ENCODE measurements at places on chromosomes 1 and 21. TPM values are rescaled to one million over a fixed set of nuclear protein-coding genes. Genes with fewer than 3 reads are reported as not detected.

DNA sequence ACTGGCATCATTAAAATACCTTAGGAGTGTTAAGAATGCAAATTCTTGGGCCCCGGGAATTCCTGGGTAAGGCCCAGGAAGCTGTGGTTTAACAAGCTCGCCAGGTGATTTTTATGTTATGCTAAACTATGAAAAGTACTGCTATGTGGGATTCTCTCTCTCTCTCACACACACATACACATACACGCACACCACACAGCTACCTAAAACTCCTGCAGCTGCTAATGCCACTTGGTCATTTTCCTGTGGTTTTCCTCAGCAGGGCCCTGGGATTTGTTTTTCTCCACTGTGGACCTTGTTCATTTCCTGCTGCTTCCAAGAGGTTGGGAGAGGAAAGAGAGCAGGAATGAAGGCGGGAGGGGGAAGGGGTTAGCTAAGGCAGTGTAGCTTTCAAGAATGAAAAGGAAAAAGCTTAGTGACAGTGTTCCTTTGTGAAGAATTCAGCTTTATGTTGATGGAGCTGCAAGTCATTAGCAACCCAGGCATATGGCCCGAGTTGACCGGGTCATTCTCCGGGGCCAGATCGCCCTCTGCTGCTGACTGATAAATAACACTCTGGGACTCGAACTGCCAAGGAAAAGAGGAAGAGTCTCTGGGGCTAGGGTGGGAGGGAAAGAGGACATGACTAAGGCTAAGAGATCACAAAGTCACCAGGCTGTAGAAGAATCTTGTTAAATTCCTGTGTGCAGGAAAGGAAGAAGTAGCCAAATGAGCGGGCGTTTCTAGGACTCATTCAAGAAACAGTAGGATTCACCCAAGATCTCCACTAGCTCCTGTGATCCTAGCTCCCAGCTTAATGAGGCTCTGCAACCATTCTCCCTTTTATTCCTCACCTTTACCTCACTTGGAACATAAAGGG is 30.5 kb upstream of the LRIG2 start:
- no peaks in the 10 kb centered on the region for H3K36me3 ChIP-seq
- H3K27ac ChIP-seq = peak overlapping the region; percentile 79
- no peaks in the 10 kb centered on the region for H3K27me3 ChIP-seq
- H3K4me3 ChIP-seq = no peak overlapping the region
- peaks cover 47% of the 10 kb centered on the region for H3K4me1 ChIP-seq

DNA sequence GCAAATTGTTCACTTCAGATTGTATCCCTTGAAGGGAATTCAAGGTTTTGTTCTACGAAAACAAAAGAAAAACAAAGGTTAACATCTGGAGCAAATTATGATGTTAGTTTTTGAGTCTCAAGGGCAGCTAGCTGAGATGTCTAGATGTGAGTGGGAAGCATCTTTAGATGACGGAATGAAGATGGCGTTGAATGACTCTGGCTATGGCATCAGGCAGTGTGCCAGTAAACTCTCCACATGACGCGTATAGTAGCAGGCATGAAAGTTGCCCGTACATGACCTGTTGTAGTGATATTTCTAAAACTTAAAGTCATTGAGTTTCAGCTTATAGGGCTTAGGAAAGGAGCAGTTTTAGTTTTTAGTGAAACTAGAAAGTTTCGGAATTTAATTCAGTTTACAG is 12.3 kb upstream of the SDC3 start:
- no peaks in the 10 kb centered on the region for H3K4me1 ChIP-seq
- H3K4me3 ChIP-seq = no peak overlapping the region
- no peaks in the 10 kb centered on the region for H3K36me3 ChIP-seq
- DNase-seq = no peak

GRCh38 chr1:18145851-18146618 is 38.4 kb downstream of the IGSF21 start:
- no peaks in the 10 kb centered on the region for H3K4me1 ChIP-seq
- no peaks in the 10 kb centered on the region for H3K27me3 ChIP-seq
- H3K36me3 ChIP-seq = no peaks in the 10 kb centered on the region
- H3K4me3 ChIP-seq = no peak overlapping the region
- H3K27ac ChIP-seq = no peak overlapping the region
- DNase-seq = no peak

GRCh38 chr1:6747674-6748073 is 37.6 kb upstream of the CAMTA1 start:
- peaks cover 6% of the 10 kb centered on the region for H3K27me3 ChIP-seq
- no peak overlapping the region for H3K27ac ChIP-seq
- no peak for DNase-seq
- H3K4me1 ChIP-seq = peaks cover 14% of the 10 kb centered on the region
- H3K4me3 ChIP-seq = no peak overlapping the region
- no peaks in the 10 kb centered on the region for H3K36me3 ChIP-seq

DNA sequence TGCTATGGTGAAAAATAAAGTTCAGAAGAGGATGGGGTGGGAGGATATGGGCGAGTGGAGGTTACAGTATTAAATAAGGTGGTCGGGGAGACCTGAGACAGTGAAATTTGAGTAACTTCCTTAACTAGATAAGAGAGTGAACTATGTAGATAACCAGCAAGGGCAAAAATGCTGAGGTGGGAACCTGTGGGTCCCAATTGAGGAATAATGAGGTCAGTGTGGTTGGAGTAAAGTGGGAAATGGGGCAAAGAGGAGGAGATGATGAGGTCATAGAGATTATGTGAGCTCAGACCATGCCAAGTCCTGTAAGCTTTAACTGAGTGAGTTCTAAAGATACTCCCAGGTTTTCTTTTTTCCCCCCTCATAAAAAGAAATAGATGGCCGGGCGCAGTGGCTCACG is 614.6 kb upstream of the PLXNA2 start:
- H3K4me1 ChIP-seq = no peaks in the 10 kb centered on the region
- DNase-seq = no peak
- no peaks in the 10 kb centered on the region for H3K36me3 ChIP-seq
- no peak overlapping the region for H3K4me3 ChIP-seq
- H3K27ac ChIP-seq = no peak overlapping the region
- no peaks in the 10 kb centered on the region for H3K27me3 ChIP-seq

- H3K27me3 ChIP-seq = no peaks in the 10 kb centered on the region
- no peaks in the 10 kb centered on the region for H3K36me3 ChIP-seq
- no peak overlapping the region for H3K27ac ChIP-seq
- no peak overlapping the region for H3K4me3 ChIP-seq
Observed at GRCh38 chr21:26246073-26246472, 75.5 kb upstream of the APP start.

GRCh38 chr1:25094995-25095394 is 137.3 kb downstream of the SYF2 start:
- DNase-seq = no peak
- no peaks in the 10 kb centered on the region for H3K27me3 ChIP-seq
- no peaks in the 10 kb centered on the region for H3K4me1 ChIP-seq
- no peak overlapping the region for H3K4me3 ChIP-seq

DNA sequence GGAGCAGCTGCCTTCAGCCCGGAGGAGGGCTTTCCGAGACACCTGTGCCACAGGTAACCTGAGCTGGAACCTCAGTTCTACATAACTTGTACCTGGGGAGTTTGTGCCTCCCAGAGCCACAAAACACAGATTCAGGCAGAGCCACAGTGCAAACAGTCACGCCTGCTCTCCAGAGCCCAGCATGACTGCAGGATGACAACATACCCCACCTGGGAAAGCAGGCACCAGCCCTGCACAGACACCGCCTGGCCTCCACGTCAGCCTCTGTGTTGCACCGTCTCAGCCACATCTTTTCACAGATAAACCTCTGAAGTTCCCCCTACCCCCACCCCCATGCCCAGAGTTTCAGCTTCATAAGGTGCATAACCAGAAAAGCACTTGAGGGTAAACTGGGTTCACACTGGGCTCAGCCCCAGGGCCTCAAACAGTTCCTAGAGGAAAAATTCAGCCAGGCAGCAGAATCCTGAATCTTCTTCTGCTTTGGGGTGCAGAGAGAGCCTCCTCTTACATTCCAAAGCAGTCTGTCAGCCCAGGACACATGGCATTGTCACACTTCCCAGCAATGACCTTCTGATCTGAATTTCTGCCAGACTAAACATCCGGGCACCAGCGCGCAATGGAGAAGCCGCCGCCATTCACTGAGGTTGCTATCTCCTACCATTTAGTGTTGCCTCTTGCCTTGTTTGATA is 229.5 kb downstream of the TOMM20 start:
- H3K27ac ChIP-seq = no peak overlapping the region
- no peaks in the 10 kb centered on the region for H3K27me3 ChIP-seq
- no peaks in the 10 kb centered on the region for H3K36me3 ChIP-seq

- H3K4me1 ChIP-seq = no peaks in the 10 kb centered on the region
- H3K4me3 ChIP-seq = no peak overlapping the region
- H3K36me3 ChIP-seq = no peaks in the 10 kb centered on the region
- DNase-seq = no peak
Observed at GRCh38 chr1:15178571-15179484, 25.3 kb downstream of the TMEM51 start.

DNA sequence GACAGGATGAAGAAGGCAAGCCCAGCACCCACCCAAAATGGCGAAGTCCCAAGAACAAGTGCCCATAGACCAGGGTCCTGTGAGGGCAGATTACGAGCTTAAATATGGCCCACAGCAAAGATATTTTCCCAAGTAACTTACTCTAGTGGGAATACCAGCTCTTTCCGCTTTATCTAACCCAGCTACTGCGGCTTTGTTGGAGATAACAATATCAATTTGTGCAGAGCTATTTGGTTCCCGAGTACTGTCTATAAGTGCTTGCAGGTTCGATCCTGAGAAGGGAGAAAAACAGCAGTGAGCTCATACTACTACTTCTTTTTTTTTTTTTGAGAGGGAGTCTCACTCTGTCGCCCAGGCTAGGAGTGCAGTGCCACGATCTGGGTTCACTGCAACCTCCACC is 14.3 kb upstream of the DNAJC28 start:
- no peaks in the 10 kb centered on the region for H3K27me3 ChIP-seq
- no peak overlapping the region for H3K4me3 ChIP-seq
- no peak overlapping the region for H3K27ac ChIP-seq
- peaks cover 15% of the 10 kb centered on the region for H3K36me3 ChIP-seq
- H3K4me1 ChIP-seq = no peaks in the 10 kb centered on the region

GRCh38 chr1:33260439-33260838 is 4.1 kb downstream of the ZNF362 start:
- peaks cover 22% of the 10 kb centered on the region for H3K4me1 ChIP-seq
- H3K4me3 ChIP-seq = no peak overlapping the region
- no peak overlapping the region for H3K27ac ChIP-seq
- no peaks in the 10 kb centered on the region for H3K36me3 ChIP-seq

GRCh38 chr1:90133133-90133532 is 138.2 kb downstream of the ZNF326 start:
- H3K27ac ChIP-seq = no peak overlapping the region
- H3K27me3 ChIP-seq = peaks cover 6% of the 10 kb centered on the region
- no peaks in the 10 kb centered on the region for H3K4me1 ChIP-seq
- no peaks in the 10 kb centered on the region for H3K36me3 ChIP-seq
- peak; percentile 80 for DNase-seq
- no peak overlapping the region for H3K4me3 ChIP-seq

GRCh38 chr1:55803429-55803828 is 588.3 kb upstream of the USP24 start:
- DNase-seq = no peak
- H3K4me1 ChIP-seq = no peaks in the 10 kb centered on the region
- H3K27me3 ChIP-seq = no peaks in the 10 kb centered on the region
- no peaks in the 10 kb centered on the region for H3K36me3 ChIP-seq
- H3K4me3 ChIP-seq = no peak overlapping the region
- no peak overlapping the region for H3K27ac ChIP-seq

DNA sequence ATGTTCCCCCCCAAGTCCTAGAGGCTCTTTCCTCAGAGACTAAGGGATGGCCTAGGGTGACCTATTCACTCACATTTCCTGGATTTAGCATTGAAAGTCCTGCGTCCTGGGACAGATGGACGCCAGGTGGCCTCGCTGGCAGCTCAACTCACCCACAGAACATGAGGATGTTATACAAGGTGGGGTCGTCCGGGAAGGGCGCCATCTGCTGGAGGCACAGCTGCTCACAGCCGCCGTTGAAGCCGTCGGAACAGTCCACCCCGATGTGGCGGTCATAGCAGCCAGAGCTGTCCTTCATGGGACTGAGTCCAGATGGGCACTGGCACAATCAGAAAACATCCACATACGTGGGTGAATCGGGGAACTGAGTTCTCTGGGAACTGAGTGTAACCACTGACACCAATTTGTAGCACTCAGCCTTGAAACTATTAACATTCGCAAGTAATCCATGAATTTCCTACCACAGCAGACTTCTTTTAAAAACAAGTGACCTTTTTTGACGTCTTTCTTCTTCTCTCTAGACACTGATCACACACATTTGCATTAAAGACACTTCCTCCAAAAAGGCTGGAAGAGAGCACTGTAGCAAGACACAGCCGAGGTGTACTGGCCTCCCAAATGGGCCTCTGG is 215.4 kb downstream of the ASTN1 start:
- H3K27ac ChIP-seq = no peak overlapping the region
- no peaks in the 10 kb centered on the region for H3K4me1 ChIP-seq
- peak; percentile 88 for DNase-seq
- H3K36me3 ChIP-seq = no peaks in the 10 kb centered on the region
- no peaks in the 10 kb centered on the region for H3K27me3 ChIP-seq

DNA sequence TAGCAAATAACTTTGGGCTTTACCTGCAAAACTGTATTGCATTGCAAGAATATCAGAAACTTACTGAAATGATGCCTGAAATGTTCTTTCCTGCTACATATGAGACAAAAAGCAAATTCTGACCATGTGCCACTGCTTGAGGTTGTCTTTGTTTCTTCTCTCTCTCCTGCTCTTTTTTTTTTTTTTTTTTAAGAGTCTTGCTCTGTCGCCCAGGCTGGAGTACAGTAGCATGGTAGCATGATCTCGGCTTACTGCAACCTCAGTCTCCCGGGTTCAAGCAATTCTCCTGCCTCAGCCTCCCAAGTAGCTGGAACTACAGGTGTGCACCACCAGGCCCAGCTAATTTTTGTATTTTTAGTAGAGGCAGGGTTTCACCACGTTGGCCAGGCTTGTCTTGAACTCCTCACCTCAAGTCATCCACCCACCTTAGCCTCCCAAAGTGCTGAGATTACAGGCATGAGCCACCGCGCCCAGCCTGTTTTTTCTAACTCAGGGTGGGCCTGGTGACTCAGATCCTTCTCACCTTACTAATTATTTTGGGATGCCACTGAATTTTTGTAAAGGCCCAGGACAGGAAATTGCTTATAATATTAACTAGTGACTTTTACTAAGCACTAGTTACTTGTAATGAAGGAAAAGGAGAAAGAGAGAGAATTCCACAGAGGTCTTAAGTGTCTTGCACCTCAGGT is 35.9 kb downstream of the DNASE2B start:
- no peaks in the 10 kb centered on the region for H3K36me3 ChIP-seq
- no peak for DNase-seq
- no peak overlapping the region for H3K27ac ChIP-seq
- no peak overlapping the region for H3K4me3 ChIP-seq
- no peaks in the 10 kb centered on the region for H3K27me3 ChIP-seq

GRCh38 chr1:231580874-231581273 is 45.7 kb upstream of the DISC1 start:
- H3K27me3 ChIP-seq = no peaks in the 10 kb centered on the region
- H3K4me1 ChIP-seq = no peaks in the 10 kb centered on the region
- no peaks in the 10 kb centered on the region for H3K36me3 ChIP-seq
- H3K27ac ChIP-seq = no peak overlapping the region
- no peak for DNase-seq

GRCh38 chr1:111513410-111514020 is 10.1 kb upstream of the ADORA3 start:
- H3K27me3 ChIP-seq = no peaks in the 10 kb centered on the region
- H3K4me3 ChIP-seq = no peak overlapping the region

Gene CNKSR1
- 7.8 TPM for total RNA-seq

Gene CR1
- total RNA-seq = not detected

Gene MAP3K21
- 4.2 TPM for total RNA-seq

Gene BGLAP
- total RNA-seq = 0.22 TPM

Gene HEYL
- total RNA-seq = 4.0 TPM

Gene GJB5
- total RNA-seq = not detected

Gene ATP6V1G3
- total RNA-seq = not detected

Gene ADAM30
- not detected for total RNA-seq
